ENCODE measurements at places on chromosomes 5 and 9.

GRCh38 chr9:26974927-26975326 is 18.7 kb downstream of the IFT74 start:
- DNase-seq: no peak

GRCh38 chr5:78399116-78399515 is 38.7 kb downstream of the SCAMP1 start:
- DNase-seq: no peak

DNA sequence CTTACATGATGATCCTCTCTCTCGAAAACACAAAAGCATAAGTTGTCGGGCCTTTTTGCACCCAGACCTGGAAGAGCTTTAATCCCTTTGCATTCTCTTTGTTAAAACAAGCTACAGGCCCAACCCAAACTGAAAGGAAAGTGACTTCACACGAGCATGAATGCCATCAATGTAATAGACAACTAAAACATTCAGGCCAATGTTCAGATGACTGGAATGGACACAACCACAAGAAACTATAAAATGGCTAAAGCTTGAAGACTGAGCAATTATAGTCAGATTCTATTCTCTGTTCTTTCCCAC is 45.5 kb downstream of the RFX3 start:
- no peak for DNase-seq

- peak; percentile 11 for DNase-seq
These were observed 191.4 kb downstream of the TMEM167A start for GRCh38 chr5:82885627-82886389.

- DNase-seq: no peak
These were observed 9.5 kb upstream of the NKD2 start for GRCh38 chr5:999032-999501.

GRCh38 chr5:158119961-158120723 is 261.2 kb upstream of the CLINT1 start:
- DNase-seq: peak; percentile 33

DNA sequence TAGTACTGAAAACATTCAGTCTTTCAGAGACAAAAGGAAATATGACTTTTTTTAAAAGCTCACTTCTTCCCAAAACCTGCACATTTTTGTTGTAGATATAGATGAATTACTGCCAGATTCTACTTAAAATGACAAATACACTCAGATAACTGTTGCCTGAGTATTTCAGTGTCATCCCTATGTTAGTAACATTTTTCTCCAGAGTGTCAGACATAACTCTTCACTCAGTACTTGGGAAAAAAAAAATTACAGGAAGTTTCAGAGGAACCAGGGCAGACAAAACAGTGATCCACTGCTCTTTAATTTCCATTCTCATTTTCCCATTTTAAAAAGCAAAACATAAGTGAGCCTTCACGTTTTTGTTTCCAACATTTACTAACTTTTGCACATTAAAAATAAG is 79.3 kb upstream of the ITGA1 start:
- DNase-seq: no peak

- no peak for DNase-seq
These were observed 45.7 kb downstream of the MUSK start for GRCh38 chr9:110714314-110714713.

DNA sequence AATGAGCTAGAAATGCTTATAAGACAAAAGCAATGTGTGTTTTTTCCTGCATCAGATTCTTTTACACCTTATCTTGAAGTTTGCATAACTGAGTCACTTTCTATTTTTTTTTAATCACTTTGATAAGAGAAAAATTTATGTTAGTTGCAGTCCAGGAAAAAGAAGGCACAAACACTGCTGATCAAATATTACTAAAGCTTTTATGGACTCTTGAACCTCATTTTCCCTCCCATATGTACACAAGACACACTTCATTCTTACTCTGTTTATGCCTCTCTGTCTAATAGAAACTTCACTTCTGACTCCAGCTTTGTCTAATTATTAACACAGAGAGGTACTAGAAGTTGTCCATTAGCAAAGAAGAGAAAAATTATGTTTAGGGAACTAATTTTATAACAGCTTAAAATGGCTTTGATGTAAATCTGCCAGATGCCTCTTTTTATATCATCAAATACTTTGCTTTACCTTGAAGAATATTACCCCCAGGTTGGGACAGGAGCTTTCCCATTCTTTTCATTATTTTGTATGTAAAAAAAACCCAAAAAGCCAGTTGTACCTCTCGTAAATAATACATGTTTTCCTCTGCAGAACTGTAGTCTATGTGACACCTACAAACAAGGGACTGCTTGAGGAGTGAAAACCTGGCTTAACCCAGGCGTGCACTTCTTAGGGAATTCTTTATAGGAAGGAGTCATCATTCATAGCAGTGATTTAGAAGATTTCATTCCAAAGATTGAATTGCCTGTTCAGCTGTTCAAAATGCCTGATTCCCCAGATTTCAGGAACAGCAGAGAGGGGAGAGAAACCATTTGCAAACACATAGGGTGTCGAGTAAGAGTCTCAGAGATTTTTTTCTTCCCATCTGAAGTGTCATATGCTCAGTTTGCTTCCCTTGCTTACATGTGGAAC is 72.6 kb downstream of the DAPK1 start:
- no peak for DNase-seq

GRCh38 chr5:109743770-109744212 is 54.1 kb downstream of the MAN2A1 start:
- DNase-seq: peak; percentile 38

DNA sequence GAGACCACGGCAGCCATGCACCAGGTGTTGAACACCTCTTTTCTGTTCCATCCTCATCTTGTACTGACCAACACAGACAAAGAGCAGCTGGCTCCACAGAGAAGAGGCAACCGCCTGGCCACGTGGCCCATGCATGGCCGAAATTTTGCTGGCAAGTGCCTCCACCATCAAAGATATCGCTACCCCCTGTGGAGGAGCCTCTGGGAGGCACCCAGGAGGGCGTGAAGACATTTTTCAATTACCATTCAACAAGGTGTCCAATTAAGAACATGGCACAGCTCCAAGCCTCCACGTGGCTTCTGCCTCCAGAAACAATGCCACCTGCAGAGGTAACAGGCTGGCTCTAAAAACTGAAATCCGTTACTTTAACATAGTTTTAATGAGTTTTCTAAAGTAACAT is 54.4 kb upstream of the CKS2 start:
- no peak for DNase-seq

DNA sequence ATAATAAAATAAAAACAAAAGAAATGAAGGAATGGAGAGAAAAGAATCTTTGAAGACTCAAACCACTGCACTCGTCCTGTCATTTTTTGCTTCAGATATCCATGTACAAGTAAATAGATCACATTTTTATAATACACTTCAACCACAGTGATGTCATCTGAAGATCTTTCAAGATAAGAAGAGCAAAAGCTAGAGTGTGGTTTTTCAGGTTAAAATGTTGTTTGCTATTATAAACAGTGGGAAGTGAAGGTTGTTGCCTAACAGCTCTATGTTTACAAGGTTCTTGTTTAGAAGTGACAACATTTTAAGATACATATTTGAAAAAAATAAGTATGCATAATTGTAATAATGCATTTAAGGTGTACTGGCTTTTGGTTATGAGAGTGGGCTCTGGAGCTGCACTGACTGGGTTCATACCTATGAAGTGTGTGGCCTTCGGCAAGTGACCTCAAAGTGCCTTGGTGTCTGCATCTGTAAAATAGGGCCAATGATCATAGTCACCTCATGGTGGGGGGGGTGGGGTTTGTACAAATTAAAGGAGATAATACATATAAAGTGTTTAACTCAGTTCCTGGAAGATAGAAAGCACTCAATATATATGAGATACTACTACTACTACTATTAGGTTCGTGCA is 45.5 kb upstream of the IL7R start:
- DNase-seq: peak; percentile 48

- DNase-seq: peak; percentile 10
These were observed 170.5 kb downstream of the GABBR2 start for GRCh38 chr9:98538203-98538602.

GRCh38 chr5:156475182-156476157 is 148.5 kb downstream of the SGCD start:
- no peak for DNase-seq

DNA sequence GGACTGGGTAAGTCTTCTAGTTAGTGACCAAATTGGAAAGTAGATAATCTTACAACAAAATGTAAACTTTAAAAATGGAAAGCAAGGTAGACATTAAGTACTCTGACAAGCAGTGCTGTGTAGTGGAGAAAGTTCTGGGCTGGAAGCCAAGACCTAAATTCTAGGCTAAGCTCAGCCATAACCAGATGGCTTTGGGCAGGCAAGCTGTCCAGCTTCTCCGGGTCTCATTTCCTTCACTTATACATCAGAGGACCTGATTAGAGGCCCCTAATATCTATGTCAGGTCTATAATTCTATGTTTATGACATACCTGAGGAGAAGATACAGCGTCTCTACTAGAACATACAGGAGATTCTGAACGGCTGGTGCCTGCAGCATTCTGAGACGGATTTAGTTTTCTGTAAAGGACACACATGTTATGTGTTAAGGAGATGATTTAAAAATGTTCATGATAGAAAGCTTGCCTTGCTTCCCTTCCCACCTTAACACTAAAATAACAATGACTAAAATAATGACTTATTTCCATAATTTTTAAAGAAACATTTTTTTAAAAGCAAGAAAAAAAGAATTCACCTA is 61.2 kb downstream of the ELL2 start:
- no peak for DNase-seq

DNA sequence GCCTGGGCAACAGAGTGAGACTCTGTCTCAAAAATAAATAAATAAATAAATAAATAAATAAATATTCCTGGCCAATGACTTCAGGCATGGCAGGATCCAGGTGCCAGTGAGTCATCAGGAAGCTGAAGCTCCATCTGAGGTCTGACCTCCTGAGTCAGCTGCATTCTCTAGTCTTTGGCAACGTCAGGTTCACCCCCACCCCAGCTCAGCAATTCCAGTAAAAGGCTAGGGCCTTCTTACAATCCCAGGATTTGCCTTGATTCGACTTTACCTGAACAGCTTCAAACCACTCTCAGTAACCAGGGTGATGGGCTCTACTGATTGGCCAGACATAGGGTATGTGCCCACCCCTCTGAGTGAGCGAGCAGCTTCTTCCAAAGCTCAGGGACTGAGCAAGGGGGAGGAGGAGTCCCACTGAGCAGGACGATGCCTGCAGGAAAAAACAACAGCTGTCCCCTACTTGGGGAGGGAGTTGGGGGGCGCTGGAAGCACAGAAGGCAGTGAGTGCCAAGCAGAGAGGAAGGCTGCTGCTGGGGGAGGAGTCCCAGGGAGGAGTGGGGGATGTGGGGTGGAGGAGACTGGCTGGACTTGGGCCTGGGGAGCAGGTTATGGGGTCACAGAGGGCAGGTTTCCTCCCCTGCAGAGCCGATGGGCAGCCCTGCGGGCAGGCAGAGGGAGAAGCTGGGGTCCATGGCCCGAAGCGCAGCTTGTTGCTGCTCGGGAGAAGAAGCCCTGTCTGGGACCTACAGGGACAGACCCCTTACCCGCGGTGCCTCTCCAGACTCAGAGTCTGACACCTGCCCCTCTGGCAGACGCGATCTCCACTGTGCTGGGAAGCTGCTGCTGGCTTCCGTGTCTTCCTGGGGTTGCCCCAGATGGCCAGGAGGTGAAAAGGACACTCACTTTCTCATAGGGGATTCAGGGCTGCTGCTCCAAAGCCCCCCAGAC is 25.9 kb upstream of the UNC5A start:
- no peak for DNase-seq

DNA sequence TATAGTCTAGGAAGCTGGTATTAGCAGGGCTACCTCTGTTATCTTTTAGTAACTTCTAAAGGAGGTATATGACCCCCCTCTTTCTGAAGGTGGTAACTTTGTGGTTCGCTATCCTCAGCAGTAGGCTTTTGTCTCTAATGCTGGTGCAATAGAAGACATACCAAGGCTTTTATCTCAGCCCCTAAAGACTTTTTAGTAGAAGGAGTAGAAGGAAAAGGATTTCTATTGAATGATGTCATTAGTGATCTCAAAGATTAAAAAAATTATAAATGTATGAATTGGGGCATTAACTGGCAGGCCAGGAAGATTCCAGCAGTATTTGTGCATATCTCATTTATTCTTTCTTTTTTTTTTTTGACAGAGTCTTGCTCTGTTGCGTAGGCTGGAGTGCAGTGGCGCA is 78.2 kb downstream of the RAI14 start:
- DNase-seq: no peak

DNA sequence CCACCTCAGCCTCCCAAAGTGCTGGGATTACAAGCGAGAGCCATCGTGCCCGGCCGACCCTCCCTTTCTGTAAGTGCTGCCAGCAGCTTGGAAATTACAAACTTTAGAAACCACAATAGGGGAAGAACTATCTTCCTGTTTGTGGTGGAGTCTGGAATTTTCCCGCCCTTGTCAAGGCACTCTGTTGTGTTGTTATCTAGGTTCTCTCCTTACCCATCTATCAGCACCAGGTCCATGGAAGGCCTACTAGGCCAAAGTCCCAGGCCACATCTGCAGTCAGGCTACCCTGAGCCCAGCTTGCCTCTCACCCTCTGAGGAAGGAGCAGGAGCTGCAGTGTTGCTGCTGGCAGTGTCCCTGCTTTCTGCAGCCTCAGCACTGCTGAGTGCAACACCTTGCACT is 214.9 kb downstream of the MCTP1 start:
- peak; percentile 58 for DNase-seq

GRCh38 chr9:131818089-131818488 is 78.2 kb upstream of the RAPGEF1 start:
- DNase-seq: no peak

- DNase-seq: no peak
These were observed 213.6 kb downstream of the DAB2IP start for GRCh38 chr9:121865060-121865459.

GRCh38 chr5:149823375-149823774 is 93.3 kb downstream of the PPARGC1B start:
- no peak for DNase-seq

- DNase-seq: no peak
These were observed 46.9 kb downstream of the CLINT1 start for GRCh38 chr5:157812086-157812485.

- DNase-seq: no peak
These were observed 200.6 kb upstream of the IRX1 start for GRCh38 chr5:3394891-3395599.

DNA sequence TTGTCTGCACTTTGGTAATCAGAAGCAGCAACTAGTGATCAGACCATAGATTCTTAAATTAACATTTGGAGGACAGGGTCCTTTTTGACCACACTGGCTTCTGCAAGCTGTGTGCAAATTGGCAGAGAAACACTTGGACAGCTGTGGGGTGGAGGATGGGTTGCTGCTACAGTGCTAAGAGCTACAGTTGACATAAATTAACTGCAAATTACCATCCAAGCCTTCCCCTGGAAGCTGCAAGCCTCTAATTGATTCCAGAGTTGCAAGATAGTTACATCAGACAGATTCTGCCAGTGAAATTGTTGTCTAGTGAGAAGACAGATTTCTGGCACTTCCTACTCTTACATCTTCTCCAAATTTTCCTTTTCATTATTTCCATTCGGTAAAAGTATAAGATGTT is 517.7 kb downstream of the DIRAS2 start:
- DNase-seq: no peak

GRCh38 chr5:160926428-160926827 is 74.4 kb upstream of the ATP10B start:
- DNase-seq: peak; percentile 42

All from hematopoietic multipotent progenitor cell treated with erythropoietin and hydrocortisone succinate and interleukin-3 and kit ligand, for 4 days (in vitro differentiated cells).